ENCODE measurements at places on chromosomes 6 and 20.

- no peak for DNase-seq
Measured at GRCh38 chr20:38113401-38114325, 51.4 kb downstream of the TGM2 start.

DNA sequence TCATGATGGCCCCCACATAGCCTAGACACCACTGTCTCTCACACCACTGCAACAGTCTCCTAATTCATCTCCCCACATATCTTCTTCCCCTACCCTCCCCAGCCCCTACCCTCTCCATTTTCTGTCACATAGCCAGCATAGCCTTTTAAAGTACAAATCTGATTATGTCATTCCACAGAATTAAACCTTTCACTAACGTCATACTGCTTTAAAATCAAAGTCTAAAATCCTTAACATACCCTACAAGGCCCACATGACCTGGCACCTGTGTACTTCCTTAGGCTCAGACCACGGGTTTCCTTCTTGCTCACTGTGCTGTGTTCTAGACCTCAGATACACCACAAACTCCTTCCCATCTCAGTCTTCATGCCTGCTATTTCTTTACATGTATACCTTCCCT is 5.9 kb downstream of the OSTM1 start:
- DNase-seq = no peak

DNA sequence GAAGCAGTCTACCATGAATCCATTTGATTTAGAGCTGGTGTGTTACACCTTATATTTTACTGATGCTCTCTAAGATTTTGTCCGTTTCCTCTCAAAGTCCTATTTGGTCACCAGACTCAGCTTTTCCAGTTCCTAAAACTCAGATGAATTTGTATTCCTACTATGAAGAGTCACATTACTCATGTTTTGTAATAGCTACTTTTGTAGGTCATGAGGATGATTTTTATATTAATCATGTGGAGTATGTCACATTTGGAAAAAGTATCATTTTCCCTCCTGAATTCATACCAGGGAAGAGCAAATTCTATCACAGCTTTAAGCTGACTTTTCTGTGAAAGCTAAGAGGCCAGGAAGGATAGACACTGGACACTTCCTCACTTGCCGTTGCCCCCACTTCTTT is 140.6 kb upstream of the SCGN start:
- no peak for DNase-seq

DNA sequence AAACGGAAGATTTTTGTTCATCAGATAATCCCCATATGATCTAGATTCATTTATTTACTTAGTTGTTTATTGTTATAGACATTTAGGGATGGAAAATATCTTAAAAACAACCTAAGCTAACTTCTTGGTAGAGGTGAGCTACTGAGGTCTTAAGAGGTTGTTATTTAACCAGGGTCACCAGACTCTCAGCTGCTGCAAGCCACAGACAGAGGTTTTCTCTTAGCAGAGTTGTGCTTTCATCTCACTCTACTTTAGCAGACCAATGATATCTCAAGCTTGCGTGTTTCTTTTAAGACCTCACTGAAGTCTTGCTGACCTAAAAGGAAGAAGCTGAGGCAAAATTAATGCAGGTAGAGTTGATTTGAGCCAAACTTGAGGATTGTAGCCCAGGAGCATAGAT is 43.6 kb downstream of the NCOA7 start:
- DNase-seq = no peak

DNA sequence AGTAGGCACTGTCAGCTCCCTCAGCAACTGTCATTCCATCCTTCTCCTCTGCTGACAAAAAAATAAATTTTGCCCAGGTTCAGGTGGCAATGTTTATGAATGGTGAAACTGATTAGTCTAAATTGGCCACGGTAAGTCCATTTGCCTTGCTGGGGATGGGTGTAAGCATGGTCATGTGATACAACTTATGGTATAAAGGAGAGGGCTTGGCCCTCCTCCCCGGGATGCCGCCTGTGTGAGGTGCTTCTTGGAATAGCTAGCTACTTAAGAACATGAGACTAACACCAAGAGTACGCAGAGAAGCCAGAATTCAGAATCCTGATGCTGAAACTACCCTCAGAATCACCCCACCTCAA is 94.4 kb upstream of the MAP7 start:
- no peak for DNase-seq

- DNase-seq = no peak
Measured at GRCh38 chr6:147178355-147178754, 25.9 kb upstream of the STXBP5 start.

DNA sequence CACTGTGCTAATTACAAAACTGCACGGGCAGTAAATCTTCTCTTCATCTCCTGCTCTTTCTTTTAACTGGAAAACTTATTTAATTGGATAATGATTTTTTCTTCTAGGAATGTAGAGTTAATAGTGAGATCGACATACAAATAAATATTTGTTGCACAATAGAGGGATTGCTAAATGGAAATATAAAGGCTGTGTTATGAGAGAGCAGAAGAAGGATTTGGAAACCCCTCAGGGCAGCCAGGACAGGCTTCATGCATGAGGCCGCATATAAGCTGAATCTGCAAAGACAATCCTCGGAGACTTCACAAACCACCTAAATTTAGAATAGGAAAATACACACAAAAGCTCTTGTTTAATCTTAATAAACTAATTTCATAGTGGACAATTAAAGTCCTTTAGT is 2.9 kb upstream of the TAAR1 start:
- no peak for DNase-seq

DNA sequence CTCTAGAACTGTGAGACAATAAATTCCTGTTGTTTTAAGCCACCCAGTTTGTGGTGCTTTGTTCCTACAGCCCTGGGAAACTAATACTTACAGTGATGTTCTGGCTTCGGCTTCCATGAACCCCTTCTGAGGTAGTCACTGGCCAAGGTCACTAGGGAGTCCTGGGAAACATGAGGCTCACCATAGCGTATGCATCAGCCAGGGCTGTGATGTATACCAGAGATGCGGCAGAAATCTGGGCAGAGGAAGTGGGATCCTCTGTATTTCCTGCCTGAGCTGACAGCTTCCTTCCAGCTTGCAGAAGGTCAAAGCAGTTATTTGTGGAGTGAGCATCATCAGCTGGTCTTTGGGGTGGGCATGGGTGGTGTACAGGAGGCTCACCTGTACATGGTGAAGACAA is 27.9 kb downstream of the KAT14 start:
- no peak for DNase-seq

- DNase-seq = no peak
Measured at GRCh38 chr6:23678626-23679025, 447.4 kb upstream of the NRSN1 start.
